ENCODE measurements at places on chromosomes 16 and 17. TPM values are rescaled to one million over a fixed set of nuclear protein-coding genes. Genes with fewer than 3 reads are reported as not detected.

TMC8 gene
- total RNA-seq: 1.9 TPM

DNA sequence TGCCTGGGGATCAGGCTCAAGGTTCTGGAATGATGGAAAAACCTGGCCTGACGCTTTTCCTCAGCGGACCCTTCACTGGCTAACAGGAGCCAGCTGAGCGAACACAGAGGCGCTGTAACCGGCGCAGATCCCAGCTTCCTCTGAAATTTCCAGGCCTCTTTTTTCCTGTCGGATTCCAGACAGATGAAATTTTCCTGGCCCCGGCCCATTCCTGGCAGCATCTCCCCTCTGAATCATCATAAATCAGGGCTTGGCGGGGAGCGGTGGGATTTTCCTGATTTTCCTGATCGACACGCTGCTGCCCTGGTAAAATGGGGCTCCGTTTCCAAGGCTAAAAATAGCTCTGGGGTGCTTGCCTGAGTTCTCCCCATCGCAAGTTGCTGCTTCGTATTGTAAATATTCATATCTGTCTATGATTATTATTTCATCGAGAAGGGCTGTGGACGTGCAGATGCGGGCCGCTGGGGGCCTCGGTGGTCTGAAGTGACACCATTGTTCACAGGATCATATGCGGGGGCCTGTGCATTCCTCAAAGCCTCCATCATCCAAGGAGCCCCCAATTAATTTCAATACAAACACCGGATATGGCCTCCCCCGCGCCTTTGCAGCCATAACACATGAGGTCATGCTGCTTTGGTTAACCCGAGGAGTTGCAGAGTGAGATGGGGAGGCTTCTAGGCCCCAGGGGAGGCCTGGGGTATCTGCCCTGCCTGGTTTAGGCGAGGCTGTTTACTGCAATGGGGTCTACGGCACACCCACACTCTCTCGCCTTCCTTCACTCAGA is 45.8 kb upstream of the ETV4 start:
- H3K27me3 ChIP-seq: no peaks in the 10 kb centered on the region
- H3K36me3 ChIP-seq: no peaks in the 10 kb centered on the region
- no peak overlapping the region for H3K4me3 ChIP-seq
- no peak for DNase-seq
- H3K27ac ChIP-seq: no peak overlapping the region

DNA sequence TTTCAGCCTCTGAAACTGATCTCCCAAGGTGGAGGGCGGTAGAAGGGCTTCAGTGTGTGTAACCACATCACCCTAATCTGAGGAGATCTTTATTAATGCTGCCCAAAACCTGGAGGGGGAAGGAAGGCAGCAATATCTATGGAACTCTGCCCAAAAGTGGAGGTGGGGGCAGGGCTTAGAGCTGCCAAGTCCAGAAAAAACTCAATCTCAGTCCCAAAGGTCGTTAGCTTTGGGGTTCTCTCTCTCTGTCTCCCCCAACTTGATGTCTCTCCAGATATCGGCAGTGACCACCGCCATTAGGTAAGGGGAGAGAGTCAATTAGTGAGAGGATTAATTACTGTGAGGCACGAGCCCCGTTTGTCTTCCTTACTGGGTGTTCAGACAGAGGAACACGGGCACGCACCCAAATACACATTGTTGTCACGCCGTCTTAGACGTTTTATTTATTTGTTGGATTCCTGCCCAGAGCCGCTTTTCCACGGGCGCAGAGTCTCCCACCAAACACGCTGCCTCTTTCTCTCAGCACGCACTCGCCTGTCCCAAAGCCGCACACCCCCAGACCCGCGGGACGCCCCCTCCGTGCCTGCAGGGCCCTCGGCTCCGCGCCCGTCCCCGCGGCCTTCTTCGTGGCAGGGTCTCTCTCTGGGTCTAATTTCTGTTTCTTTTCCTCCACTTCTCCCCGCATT is 5.4 kb upstream of the LHX1 start:
- H3K27ac ChIP-seq: no peak overlapping the region
- no peaks in the 10 kb centered on the region for H3K36me3 ChIP-seq
- H3K4me1 ChIP-seq: peaks cover 7% of the 10 kb centered on the region

DNA sequence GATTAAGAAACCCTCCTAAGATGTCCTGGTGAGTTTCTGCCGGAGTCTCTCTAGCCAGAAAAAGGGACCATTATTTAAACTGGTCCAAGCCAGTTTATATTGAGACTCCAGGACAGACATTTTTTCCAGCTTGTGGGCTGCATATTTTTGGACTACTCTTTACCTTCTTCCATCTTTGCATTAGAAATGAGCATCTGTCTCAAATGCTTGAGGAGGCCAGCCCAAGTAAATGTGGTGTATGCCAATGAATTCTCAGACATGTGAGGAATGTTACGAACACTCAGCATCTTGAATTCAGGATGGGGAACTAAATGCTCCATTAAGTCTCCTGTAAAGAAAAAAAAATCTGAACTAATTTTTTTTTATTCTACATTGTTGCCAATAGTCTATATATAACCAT is 18.4 kb downstream of the TUBD1 start:
- no peaks in the 10 kb centered on the region for H3K27me3 ChIP-seq
- H3K27ac ChIP-seq: no peak overlapping the region
- no peak for DNase-seq
- no peak overlapping the region for H3K4me3 ChIP-seq
- H3K4me1 ChIP-seq: no peaks in the 10 kb centered on the region

DNA sequence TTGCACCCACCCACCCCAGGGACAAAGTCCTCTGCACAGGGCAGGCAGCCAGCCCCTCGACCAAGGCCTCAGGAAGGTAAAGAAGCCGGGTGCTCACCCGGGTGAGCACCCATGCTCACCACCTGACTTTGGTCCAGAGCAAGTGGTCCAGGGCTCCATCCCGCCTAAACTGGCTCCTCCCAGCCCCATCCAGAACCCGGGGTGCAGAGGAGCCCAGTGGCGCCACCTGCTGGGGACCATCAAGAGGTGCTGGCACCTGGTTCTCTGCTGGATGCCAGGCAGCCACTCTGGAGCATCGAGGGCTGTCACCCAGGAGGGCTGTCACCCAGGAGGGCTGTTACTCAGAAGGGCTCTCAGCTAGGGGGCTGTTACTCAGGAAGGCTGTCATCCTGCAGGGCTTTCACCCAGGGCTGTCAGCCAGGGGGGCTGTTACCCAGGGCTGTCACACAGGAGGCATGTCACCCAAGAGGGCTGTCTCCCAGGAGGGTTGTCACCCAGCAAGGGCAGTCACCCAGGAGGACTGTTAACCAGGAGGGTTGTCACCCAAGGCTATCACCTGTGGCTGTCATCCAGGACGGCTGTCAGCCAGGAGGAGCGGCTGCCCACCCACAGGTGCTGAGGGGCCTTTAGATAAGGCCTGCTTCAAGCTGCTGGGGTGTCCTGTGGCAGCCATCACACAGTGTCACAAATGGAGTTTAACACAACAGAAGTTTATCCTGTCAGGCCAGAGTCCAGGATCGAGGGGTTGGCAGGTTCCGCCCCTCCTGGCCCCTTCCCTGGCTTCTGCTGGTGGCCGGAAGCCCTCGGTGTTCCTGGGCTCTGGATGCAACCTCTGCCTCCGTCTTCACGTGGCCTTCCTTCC is 98.5 kb downstream of the TNFRSF13B start:
- H3K27ac ChIP-seq: no peak overlapping the region
- H3K27me3 ChIP-seq: no peaks in the 10 kb centered on the region
- H3K4me3 ChIP-seq: no peak overlapping the region
- no peaks in the 10 kb centered on the region for H3K4me1 ChIP-seq

GRCh38 chr17:56260376-56261002 is 107.2 kb downstream of the ANKFN1 start:
- no peaks in the 10 kb centered on the region for H3K4me1 ChIP-seq
- no peaks in the 10 kb centered on the region for H3K36me3 ChIP-seq
- no peak for DNase-seq
- H3K4me3 ChIP-seq: no peak overlapping the region

Data from H9 (cell line).